Foreskin keratinocyte (primary cell): ENCODE measurements at places on chromosomes 2 and 18. TPM values are rescaled to one million over a fixed set of nuclear protein-coding genes. Genes with fewer than 3 reads are reported as not detected.

Gene MBD2
- total RNA-seq: 113 and 123 TPM in 2 replicates

Gene ZNF514
- 7.1 and 9.6 TPM in 2 replicates for total RNA-seq

Gene ANTXR1
- 30.3 and 31.0 TPM in 2 replicates for total RNA-seq

Gene TMEM37
- total RNA-seq: 0.21 TPM in 1 of 2 replicates, not detected in the other

Gene FBXO36
- total RNA-seq: 1.9 and 2.2 TPM in 2 replicates

Gene RAB1A
- total RNA-seq: 135 and 149 TPM in 2 replicates

Gene RESP18
- total RNA-seq: not detected in 2 replicates

Gene SAG
- not detected in 2 replicates for total RNA-seq

Gene STPG4
- total RNA-seq: 0.07 TPM in 1 of 2 replicates, not detected in the other
